Stimulated activated CD4-positive, alpha-beta T cell treated with anti-CD3 and anti-CD28 coated beads, Interleukin-1b, Interleukin-23, amount 100 ng/mL, for 24 hours (primary cell): ENCODE measurements at places on chromosomes 4 and X.

GRCh38 chrX:55450259-55450658, 1.7 kb upstream of the MAGEH1 start:
- DNase-seq = no peak

DNA sequence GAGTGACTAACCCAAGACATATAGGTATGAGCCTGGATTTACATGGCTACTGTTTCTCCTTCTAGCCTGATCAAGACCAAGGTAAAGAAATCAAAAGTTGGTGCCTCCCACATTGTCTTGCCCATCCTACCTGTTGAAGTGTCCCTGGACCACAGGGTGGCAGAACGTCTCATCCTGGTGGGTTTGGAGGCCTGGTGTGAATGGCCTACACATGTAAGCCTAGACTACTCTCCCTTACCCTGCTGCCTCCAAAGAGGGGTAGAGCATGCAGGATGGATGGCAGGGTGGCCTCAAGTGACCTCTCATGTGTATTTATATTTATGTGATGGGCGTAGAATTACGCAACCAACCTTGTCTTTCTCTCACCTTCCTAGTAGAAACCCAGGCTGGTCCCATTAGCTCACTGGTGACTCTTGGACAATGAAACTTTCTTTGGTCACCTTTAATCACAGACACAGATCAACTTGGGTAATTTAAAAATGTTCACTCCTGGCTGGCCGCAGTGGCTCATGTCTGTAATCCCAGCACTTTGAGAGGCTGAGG, 73.3 kb upstream of the SOD3 start:
- no peak for DNase-seq

GRCh38 chr4:156934259-156934635, 37.4 kb downstream of the PDGFC start:
- no peak for DNase-seq

GRCh38 chr4:15868826-15869413, 69.6 kb downstream of the FGFBP1 start:
- DNase-seq = no peak

DNA sequence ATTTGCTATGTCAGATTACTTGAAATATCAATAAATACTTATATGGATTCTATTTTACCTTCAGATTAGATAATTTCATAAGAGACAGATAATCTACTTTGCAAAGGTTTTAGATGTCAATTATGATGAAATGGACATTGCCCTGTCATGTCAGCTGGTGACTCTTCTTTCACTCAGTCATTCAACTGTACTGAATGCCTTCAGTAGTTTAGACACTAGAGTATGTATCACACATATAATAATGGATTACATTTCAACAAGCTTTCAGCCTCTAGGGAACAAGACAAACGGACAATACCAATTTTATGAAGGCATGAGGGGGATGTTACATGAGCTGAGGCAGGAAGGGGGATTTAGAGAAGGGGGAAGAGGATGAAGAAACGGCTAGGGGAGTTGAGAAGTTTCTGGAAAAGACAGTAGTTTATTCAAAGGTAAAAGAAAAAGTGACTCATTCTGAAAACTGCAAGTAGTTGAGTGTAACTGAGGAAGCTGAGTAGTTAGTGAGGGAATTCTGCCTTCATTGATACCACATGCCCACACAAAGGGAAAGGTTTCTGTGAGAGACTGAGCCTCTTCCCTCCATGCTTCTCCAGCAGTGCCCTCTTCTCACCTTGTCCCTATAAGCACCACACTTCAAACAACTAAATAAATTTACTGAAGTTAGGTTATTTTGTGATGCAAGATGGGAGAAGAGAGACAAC, 25.7 kb downstream of the SLC9B2 start:
- no peak for DNase-seq

DNA sequence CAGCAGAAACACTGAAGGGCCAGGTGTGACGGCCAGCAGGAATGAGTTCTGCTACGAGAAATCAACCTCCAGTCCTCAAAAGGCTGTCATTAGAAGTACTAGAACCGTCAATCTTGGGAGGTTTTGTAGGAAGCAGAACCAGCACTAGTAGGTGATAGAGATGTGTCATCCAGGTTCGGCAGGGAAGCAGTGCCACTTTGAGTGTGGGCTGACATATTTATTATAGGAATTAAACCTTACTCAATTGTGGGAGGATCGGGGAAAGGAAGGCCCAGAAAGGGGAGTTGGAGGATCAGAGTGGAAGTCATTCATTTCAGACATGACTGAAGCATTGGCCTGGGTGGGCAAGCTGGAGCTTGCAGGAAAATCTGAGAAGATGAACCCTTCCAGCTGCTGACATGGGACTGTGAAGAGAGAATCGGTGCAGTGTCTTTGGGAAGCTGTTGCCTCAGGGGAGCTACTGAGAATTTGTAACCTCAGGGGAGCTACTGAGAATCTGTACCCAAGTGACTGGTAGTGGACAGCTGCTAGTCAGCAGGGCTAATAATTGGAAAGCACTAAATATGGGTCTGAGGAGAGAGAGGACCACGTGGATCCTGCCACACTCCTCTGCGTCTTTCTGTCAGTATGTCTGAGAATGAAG, 177.4 kb downstream of the SPRY1 start:
- no peak for DNase-seq
